Chondrocyte (in vitro differentiated cells): ENCODE measurements at places on chromosomes 6 and 20. TPM values are rescaled to one million over a fixed set of nuclear protein-coding genes. Genes with fewer than 3 reads are reported as not detected.

DNA sequence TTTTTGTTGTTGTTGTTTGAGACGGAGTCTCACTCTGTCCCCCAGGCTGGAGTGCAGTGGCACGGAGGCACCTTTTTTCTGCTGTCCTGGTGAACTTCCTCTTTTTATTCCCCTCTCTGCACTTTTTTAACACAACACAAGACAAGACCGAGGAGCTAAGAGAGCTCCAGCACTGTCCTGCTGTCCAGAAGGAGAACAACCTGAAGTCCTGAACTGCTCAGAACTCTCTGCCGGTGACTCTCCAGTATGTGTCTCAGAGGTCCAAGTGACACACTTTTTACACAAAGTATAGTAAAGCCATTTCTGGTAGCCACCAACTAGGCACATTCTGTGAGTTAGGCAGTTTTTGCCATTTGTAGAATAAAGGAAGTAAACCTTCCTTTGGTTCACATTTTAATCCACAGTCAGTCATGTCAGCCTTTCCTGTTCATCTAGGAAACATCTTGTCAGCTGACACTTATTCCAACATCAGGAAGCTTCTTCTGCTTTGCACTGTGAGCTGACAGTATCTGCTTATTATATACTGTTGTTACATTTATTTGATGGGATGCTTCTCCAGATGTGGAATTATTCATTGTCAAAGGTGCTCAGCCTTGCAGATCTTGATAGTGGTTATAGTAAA lies 28.1 kb upstream of the TXNDC5 start:
- DNase-seq: no peak

- DNase-seq: no peak
Measured at GRCh38 chr6:121435444-121436069, at the start of gene GJA1. GJA1 (plus strand) TSS chr6:121435646; CDS start chr6:121446848, 11,202 bp downstream.

- DNase-seq: no peak
Measured at GRCh38 chr20:37511610-37512275, 9.3 kb upstream of the NNAT start.

GRCh38 chr6:22826961-22827360 lies 257.6 kb downstream of the HDGFL1 start:
- no peak for DNase-seq

DNA sequence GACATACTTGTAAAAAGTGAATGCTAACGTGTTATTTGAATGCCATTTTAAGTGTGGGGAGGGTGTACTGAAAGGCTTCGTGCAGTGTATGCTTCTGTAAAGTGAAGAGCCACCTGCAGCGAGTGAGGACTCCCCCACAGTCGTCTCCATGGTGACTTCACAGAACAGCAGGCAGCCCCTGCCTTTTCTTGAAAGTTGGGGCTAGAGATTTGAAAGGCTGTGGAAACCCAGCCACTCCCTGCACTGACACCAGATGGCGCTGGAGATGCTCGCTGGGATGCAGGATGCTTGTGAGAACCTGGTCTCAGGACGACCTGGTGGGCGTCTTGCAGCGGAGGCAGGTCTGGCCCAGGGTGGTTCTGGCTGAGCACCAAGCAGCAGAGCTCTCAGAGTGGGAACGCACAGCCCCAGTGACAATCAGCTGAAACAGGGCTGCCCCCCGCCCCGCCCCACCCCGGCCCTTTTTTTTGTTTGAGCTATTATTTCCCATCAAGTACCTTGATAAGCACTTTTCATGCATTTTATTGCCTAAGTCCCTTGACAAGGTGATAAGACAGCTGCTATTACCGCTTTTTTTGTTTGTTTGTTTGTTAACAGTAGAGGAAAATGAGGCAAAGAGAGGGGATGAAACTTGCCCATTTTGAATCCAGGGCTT lies 150.3 kb downstream of the SYCP2 start:
- DNase-seq: no peak

DNA sequence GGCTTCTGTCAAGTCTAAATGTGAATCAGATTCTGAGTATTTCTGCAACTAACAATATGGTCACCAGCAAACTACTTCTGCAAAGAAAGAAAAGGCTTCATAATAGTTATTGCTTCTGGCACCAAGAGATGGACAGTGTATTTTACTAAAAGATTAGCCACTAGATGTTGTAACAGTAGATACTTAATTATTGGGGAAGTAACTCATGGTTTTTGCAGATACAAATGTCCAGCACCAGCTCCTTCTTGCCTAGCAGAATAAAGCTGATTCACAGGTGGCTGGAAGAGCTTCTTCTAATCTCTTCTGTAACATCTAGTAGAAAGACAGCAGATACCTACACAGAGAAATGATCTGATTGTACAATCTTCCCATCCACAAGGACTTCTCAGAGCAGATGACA lies 21.2 kb downstream of the ATXN1 start:
- no peak for DNase-seq

- DNase-seq: no peak
Measured at GRCh38 chr20:15851576-15852215, 721.6 kb downstream of the KIF16B start.

DNA sequence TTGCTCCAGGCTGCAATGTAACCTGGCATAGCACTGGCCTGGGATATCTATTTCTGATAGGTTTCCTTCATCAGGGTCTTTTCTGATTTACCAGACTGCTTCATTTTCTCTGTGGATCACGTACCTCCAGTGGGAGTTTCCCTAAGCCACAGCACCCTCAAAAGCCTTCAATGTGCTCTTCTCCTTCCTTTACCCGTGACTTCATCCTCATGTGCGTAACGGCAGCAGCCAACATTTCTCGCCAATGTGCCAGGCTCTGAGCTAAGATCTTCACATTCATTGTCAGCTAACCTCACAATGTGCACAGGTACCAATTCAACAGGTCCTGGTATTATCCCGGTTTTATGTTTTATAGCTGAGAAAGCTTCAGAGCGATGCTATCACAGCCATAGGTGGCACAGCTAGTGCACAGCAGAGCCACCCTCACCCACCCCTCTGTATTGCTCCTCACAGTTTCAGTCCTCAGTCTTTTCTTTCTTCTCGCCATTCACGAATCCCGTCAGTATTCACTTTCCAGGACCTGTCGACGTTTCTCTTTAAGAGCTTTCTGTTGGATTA lies 58.2 kb downstream of the TNFAIP3 start:
- DNase-seq: no peak

- no peak for DNase-seq
Measured at GRCh38 chr20:19275630-19276071, 63.2 kb downstream of the SLC24A3 start.

DNA sequence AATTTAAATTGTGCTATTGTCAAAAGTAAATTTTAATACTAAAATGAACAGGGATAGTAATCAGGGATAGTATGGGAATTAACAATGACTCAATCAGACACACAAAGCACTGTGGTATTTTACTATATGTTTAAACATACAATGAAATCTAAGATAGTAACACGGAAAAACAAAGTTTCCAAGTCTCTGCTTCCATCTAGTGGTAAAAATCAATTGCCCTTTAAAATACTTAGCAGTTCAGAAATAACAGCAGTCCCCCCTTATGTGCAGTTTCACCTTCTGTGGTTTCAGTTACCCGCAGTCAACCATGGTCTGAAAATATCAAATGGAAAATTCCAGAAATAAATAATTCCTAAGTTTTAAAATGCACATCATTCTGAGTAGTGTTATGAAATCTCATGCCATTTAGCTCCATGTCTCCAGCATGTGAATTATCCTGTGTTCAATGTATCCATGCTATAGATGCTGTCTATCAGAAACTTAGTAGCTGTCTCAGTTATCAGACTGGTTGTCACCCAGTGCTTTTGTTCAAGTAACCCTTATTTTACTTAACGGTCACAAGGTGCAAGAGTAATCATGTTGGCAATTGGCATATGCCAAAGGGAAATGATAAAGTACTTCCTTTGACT lies 58.5 kb downstream of the AHI1 start:
- DNase-seq: no peak

DNA sequence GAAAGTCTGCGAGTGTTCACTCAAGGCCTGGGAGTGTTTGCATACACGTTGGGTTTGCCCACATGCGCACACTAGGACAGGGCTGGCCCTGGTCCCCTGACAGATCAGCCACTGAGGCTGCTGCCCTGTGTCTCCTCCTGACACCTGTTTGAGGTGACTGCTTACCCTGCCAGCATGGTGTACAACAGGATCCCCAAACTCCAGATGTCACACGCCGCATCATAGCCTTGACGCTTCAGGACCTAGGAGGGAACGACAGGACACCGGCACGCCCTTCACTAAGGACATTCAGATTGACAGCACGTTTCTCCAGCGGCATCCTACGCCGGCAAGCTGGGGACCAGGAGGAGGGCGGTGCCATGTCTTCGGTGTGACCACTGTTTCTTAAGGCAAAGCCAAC lies 37.0 kb upstream of the MPC1 start:
- no peak for DNase-seq

DNA sequence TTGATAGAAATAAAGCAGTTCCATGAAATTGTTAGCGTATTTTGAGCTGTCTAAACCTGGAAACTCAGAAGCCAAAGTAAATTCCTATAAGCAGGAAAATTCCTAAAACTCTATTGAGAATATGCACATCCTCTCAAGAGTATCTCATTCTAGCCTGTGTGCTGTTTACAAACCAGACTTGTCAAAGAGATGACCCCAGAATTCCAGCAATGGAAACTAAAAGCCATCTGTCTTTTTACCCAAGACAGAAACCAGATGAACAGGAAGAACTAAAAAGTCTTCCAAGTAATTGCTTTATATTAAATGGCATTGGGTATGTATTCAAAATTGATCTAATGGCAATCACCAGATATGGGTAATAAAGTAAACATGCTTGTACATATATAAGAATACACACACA lies 92.6 kb downstream of the COL19A1 start:
- DNase-seq: no peak

DNA sequence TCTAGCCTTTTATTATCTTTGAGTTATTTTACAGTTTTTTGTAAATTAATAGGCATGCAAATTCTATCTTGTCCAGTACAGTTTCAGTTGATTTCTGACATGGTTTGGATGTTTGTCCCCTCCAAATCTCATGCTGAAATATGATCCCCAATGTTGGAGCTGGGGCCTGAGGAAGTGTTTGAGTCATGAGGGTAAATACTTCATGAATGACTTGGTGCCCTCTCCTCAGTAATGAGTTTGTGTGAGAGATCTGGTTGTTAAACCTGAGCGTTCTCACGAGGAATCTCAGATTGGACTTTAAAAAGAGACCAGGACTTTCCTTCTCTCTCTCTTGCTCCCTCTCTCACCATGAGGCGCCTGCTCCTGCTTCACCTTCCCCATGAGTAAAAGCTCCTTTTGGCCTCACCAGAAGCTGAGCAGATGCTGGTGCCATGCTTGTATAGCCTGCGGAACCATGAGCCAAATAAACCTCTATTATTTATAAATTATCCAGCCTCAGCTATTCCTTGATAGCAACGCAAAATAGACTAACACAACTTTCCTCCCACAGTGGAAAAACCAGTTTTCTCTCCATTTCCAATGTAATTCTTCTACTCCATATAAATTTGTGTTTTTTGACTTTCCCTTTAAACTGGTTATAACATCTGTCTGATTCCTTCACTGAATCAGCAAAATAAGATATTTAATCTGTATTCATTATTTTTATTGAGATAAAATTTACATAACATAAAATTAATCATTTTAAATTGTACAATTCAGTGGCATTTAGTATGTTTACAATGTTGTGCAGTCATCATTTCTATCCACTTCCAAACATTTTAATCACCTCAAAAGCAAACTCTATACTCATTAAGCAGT lies 78.7 kb upstream of the PRSS16 start:
- no peak for DNase-seq

GRCh38 chr6:47098570-47098993 lies 56.5 kb upstream of the ADGRF1 start:
- DNase-seq: no peak

- no peak for DNase-seq
Measured at GRCh38 chr6:56684342-56685101, 41.8 kb upstream of the DST start.

- no peak for DNase-seq
Measured at GRCh38 chr6:44727651-44728630, 340.4 kb downstream of the CDC5L start.

DNA sequence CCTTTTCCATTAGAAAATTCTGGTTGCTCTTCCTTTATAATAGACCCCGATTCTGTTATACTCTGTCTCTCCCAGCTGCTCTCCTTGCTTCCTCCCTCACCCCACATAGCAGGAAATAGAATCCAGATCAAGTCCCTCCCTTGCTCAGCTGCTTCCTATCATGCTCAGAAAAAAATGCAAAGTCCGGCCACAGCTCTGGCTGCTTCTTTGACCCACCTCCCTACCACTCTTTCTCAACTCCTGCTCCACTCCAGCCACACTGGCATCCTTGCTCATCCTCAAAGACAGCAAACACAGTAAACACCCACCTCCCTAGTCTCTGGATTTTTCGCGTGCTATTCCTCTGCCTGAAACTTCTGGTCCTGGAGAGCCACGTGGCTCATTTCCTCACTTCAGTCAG lies 9.1 kb upstream of the SLC22A16 start:
- no peak for DNase-seq

DNA sequence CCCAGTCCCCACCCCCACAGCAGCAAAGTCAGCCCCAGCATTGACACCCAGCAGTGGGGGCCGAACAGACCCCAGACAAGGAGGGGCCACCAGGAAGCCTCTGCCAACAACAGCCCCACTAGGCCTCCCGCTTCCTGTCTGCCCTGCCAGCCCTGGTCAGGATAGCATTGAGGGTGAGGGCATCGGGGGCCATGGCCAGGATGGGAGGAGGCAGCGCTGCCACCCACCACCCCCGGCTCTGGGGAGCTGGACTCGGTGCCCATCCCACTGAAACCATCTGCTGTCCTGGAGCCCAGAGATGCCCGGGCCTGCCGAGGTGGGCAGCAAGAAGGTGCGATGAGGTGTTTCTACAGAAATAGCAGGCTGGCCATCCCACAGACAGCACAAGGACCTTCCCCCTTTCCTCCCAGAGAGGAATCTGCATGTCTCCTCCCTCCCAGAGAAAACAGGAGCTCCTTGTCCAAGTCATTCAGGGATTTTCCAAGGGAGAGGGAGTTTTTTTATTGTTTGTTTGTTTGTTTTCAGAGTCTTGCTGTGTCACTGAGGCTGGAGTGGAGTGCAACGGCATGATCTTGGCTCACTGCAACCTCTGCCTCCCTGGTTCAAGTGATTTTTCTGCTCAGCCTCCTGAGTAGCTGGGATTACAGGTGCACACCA lies 62.1 kb upstream of the BHLHE23 start:
- peak; percentile 84 for DNase-seq

DNA sequence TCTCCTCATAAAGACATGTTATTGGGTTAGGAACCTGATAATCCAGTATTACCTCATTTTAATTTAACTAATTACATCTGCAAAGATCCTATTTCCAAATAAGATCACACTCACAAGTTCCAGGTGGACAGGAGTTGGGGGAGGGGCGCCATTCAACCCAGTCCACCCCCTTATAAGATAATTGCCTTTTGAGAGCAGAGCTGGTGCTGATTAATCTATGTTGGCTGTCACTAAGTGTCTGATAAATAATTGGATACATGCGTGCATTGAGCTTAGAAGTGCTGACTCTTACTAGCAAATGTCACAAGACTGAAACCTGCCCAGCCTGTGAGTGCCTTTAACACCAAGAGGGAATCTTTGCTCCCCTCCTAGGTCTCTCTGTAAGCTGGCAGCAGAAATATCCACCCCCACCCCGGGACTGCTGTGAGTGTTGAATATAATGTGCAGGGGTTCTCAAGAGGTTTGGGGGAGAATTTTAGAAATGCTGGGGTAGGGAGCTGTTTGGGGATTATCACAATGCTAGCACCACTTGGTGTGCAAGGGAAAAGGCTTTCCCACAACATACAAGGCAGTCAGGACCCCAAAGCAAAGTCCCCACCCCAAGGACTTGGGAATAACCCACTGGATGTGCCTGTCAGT lies 87.5 kb downstream of the ANKRD60 start:
- no peak for DNase-seq

Gene WFDC12
- total RNA-seq: not detected in 3 replicates

Gene ZNF335
- 14.2 to 18.3 TPM (median 14.6 TPM) in 3 replicates for total RNA-seq

Gene ZSWIM1
- 7.9 to 11.3 TPM (median 8.1 TPM) in 3 replicates for total RNA-seq

Gene GRM1
- not detected in 3 replicates for total RNA-seq

Gene FERMT1
- 0.51 to 2.1 TPM (median 0.52 TPM) in 3 replicates for total RNA-seq

Gene LRRN4
- total RNA-seq: not detected in 3 replicates

Gene BPIFB4
- not detected in 3 replicates for total RNA-seq
